ENCODE measurements at places on chromosomes 5 and 9.

DNA sequence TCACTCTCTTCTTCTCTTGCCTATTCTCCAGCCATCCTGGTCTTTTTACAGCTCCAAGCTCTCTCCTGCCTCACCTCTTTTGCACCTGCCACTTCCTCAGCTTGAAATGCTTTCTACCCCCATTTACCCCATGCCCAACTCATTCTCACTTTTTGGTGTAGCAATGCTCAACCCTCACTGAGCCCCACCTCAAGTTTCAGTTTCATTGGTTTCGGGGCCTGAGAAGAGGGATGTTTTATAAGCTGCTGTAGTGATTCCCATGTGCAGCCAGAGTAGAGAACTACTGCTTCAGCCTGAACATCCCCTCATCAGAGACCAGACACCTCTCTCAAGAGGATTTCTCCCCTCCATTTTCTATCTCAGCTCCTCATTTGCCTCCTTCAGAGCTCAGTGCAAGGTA lies 45.2 kb upstream of the FYB1 start:
- no peak for DNase-seq

GRCh38 chr5:151808451-151809169 lies 36.9 kb downstream of the G3BP1 start:
- DNase-seq = no peak

DNA sequence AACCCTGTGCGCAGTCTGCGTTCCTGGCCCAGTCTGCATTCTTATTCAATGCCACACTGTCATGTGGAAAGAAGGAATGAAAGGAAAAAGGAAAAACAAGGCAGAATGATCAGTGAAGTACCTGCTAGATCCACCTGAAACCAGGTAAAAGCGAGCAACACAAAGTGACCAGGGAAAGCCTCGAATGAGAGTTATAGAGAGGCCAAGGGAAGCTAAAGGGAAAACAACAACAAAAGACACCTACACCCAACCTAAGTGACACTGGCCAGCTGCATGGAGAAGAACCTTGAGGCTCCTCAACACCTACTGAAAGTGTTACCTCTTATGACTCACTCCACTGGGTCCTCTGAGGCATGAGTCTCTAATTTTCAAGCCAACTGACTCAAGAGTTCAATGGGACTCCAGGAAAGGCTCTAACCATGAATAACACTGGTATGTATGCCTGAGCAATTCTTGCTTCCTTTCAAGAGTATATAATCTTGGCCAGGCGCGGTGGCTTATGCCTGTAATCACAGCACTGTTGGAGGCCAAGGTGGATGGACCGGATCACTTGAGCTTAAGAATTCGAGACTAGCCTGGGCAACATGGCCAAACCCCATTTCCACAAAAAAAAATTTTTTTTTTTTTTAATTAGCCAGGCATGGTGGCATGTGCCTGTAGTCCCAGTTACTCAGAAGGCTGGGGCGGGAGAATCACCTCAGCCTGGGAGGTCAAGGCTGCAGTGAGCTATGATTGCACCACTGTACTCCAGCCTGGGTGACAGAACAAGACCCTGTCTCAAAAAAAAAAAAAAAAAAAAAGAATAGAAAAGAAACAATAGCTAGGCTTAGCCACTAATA lies 29.0 kb downstream of the MTMR12 start:
- DNase-seq = no peak

- DNase-seq = no peak
Observed at GRCh38 chr5:17180864-17181723, 36.3 kb upstream of the BASP1 start.

DNA sequence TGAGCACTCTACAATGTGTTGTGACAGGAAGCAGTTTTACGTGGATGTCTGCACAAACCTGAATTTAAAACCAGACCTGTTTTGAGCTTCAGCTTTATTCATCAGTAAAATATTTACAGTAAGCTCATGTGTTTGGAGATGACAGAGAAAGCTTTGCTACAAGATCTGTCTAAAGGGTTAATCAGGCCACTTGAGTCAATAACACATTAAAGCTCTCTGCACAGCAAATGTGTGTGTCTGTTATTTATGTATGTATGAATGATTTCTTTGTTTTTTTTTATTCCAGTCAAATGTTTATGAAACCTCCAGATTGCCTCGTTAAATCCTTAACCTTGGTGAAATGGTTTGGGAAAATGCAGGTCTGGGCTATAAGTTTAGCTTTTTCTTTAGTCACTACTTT lies 77.3 kb upstream of the SREK1 start:
- DNase-seq = no peak

DNA sequence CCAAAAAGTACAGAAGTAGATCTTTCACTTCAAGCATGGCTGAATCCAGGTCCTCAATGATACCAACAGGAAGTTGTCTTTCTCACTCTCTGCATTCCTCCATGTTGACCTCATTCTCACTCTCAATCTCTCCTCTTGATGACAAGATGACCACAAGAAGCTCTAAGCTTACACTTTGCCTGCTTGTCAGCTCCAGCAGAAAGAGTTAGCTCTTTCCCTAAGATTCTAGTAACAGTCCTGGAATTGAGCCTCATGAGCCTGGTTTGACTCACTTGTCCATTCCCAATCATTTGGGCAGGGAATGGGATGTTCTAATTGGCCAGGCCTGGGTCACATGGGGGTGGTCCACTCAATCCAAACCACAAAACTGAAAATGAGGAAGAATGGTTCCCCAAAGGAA lies 3.3 kb upstream of the CLTA start:
- DNase-seq = no peak

- no peak for DNase-seq
Observed at GRCh38 chr5:173020643-173021042, 35.5 kb upstream of the CREBRF start.

- no peak for DNase-seq
Observed at GRCh38 chr9:135980926-135981630, 19.9 kb upstream of the UBAC1 start.

GRCh38 chr5:2191972-2192371 lies 309.2 kb upstream of the IRX4 start:
- no peak for DNase-seq

DNA sequence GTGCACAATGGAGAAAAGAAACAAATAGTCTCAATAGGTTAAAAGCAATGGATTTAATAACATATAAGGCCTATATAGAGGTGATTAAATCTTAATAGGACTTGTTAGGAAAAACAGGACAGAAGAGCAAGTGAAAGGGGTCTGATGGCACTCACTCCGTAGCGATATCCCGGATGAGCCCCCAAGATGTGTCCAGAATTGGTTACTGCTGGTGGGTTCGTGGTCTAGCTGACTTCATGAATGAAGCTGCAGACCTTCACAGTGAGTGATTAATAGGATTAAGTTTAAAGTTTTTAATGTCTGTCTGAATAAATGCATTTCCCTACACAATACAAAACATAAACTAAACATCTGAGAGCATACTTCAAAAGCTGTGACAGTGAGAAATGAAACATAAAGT lies 110.4 kb upstream of the FAM174A start:
- no peak for DNase-seq

- DNase-seq = no peak
Observed at GRCh38 chr5:5105531-5105930, 34.6 kb upstream of the ADAMTS16 start.

- no peak for DNase-seq
Observed at GRCh38 chr5:31530541-31531265, 1.2 kb downstream of the DROSHA start.

DNA sequence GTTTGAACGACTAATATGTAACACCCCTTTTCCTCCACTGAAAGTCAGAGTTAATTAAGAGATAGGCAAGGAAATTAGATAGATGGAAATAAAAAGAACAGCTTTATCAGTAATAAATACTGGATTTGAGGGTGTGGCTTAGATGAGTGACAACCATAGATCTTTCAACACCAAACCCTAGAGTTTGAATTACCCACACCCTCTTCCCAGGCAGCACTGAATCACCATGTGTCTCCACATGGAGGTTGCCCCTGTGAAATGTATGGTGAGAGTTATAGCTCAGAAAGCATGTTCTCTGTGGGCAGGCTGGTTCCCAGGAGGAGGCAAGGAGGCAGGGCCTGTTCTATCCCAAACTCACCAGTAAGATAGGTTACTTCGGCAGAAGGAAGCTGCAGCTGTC lies 69.7 kb downstream of the TMEM174 start:
- no peak for DNase-seq

- DNase-seq = no peak
Observed at GRCh38 chr9:121336665-121337064, 33.4 kb downstream of the STOM start.

GRCh38 chr5:15421381-15421780 lies 78.6 kb upstream of the FBXL7 start:
- DNase-seq = no peak

All from stimulated activated naive B cell treated with anti-CD40 and anti-IgM and Interleukin-4, amounts not matched to agents 10 μg/mL and 1 μg/mL and 100 μg/mL, for 72 hours (primary cell).